Stimulated activated CD4-positive, alpha-beta T cell treated with anti-CD3 and anti-CD28 coated beads, Interleukin-12 subunit alpha, Interleukin-12 subunit beta, amount 100 ng/mL, for 4 hours (primary cell): ENCODE measurements at places on chromosomes 2 and 18.

DNA sequence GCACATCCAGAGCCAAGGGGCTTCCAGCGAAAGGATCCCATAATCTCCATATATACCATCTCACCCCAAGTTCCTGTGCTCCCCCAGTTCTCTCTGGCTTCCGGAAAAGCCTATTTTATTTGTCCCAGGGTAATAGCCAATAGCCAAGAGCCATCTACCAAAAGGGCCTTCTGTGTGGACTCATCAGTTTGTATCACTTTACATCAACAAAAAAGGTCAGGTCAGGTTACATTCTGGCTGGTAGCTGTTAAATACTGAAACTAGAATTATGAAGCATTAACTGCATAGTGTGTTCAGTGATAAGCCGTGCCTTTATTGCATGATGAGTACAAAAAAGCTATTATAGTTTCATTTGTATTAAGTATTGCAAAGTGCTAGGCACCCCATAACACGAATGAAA is 223.7 kb downstream of the IRS1 start:
- DNase-seq, result no peak

DNA sequence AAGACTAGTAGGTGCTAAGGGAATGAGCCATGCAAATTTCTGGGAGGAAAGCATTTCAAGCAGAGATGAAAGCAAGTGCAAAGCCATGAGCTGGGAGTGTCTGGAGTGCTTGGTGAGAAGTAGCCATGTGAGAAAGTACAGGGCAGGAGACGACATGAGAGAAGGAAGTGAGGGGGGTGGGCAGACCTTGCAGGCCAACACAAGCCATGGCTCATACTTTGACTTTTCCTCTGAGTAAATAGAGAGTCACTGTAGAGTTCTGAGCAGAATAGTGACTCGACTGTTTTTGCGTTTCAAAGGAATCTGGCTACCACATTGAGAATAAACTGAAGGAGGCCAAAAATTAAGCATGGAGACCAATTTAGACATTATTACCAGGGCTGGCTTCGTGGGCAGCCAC is 42.2 kb downstream of the SCN2A start:
- no peak for DNase-seq

DNA sequence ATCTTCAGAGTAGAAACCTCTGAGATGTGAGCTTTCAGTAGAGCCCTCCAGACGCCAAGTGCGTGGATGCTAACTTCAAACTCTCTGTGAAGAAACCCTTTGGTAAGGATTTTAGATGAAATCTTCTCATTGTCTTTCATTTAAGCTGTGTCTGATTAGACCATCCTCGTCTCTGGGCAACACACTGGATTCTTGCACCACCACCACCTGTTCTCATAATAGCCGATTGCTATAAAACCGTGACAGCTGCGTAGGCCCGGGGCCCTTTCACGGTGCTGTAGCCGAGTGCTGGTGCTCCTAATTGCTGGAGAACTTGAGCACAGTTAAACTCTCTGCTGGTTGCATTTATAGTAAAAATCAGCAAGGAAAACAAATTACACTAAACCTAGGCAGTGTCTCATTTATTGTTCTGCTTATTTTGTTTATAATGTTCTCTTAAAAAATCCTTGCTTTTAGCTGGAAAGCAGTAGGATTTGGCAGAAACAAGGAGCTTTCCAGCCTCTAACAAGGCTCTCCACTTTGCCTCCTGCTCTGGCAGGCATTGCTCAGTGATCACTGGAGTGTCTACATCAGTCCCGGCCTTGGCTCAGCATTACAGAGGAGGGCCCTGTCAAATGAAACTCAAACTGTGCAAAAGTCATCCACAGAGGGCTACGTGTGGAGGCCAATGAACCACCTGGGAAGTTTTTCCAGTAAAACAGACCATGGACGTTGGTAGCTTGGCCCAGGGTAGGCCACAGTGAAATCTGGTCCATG is 40.9 kb upstream of the MBP start:
- DNase-seq, result no peak

DNA sequence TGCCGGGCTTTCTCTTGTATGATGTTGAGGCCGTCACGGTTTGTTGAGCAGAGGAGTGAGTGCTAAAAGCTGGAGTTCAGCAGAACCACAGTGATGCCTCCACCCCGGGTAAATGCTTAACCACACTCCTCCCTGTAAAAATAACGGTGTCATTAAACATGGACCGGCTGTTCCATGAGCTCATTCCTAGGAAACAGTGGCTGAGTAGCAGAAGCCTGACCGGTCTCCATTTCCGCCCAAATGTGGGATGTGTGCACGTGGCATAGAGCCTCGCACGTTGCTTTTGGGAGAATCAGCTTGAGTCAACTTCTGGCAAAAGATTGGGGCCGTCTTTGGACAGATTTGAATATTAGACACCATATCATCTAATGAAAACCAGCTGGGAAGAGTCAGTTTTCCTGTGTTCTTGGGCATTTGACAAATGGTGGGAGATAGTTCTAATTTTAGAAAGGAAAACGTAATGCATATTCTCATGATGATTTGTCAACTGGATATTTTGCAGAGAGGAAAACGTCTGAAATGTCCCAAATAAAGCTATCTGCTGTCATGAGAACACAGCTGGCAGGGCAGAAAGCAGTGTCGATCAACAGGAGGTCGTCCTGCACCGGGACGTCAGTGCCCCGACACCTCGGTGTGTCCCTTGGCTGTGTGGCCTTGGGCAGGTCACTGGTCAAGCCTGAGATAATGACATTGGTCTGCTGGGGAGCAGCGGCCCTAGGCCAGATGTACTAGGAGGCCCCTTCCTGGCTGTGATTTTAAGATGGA is 42.4 kb downstream of the LRRFIP1 start:
- DNase-seq, result no peak

GRCh38 chr2:12719400-12720277 is 2.9 kb downstream of the TRIB2 start:
- no peak for DNase-seq

GRCh38 chr2:138455691-138456090 is 45.9 kb upstream of the SPOPL start:
- no peak for DNase-seq

DNA sequence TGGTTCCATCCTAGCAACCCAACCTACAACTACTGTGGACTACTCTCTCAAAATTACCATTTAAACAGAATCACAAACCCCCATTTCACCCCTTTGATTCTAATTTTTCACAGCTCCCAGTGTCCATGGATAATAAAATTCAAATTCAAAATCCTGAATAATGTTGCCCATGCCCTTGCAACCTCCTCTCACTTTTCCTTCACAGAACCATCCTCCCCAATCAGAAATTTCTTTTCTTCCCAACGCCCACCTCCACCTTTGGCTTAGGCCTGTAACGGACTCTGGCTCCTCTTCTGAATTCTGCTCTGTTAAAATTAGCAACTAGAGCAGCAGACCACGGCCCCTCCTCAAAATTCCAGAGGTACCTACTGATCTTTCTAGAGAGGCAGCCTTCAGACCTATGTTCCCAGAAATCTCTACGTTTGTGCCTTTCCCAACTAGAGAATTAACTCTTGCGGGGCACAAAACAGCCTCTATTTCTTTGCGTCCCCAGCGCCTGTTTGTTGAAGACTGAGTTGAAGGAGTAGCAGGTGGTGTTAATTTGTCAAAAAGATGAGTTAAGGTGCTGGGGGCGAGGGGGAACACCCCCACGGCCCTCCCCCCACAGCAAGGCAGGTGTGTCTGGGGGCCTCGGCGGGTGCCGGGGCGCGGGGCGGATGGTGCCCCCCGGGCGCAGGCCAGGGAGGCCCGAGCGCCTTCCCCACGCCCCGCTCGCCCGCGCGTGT is 428 bp upstream of the MAP3K20 start:
- DNase-seq, result no peak

GRCh38 chr2:158589303-158589702 is 132.6 kb downstream of the PKP4 start:
- DNase-seq, result no peak

DNA sequence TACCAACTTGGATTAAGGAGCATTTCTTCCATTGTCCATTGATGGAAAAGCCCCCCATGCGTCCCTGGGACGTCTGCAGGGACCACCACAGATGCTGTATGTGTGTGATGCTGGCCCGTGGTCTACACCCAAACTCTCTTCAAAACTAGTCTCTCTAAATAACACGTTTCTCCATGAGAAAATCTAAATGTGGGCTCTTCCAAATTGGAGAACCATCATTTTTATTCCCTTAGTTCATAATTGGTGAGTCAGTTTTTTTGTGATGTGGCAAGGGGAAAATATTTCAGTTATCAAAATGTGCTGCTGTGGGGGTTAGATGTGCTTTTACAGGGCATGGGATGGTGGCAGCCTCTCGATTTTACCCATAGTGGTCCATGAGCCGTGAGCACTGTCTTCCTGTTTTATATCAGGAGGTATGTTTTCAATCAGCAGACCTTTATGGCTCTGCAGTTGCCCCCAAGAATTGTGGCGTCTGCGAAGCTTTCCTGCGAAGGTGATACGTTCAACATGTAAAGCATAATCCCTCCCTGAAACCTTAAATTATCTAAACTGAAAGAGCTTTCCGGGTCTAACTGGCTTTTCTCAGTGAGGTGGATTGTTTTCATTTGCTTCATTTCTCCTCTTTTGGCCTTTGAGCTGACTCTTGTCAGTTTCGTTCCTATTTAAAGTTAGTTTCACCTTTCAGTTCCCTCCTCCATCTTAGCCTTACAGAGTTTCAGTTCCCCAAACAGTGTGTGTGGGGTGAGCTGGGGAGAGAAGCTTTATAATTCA is 78.4 kb downstream of the SETBP1 start:
- DNase-seq, result peak; percentile 25

- no peak for DNase-seq
Observed at GRCh38 chr2:213161759-213162515, 10.5 kb upstream of the IKZF2 start.

DNA sequence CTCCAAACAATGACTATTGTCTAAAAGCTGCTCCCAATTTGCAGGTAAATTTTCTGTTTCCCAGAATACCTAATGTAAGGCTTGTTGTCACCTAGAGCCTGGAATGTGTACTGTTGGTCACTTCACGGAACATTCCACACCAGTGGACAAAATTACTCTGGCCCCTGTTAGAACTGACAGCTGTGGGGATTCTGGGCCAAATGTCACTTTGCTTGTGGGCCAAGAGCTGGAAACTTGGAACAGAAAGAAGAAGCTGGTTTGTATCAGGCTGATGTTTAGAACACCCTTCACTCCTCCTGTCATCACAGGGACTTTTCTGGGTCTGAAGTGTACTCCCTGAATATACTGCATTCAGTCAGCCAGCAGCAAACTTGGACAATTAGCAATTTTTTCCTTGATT is 495.6 kb upstream of the SYT4 start:
- no peak for DNase-seq

DNA sequence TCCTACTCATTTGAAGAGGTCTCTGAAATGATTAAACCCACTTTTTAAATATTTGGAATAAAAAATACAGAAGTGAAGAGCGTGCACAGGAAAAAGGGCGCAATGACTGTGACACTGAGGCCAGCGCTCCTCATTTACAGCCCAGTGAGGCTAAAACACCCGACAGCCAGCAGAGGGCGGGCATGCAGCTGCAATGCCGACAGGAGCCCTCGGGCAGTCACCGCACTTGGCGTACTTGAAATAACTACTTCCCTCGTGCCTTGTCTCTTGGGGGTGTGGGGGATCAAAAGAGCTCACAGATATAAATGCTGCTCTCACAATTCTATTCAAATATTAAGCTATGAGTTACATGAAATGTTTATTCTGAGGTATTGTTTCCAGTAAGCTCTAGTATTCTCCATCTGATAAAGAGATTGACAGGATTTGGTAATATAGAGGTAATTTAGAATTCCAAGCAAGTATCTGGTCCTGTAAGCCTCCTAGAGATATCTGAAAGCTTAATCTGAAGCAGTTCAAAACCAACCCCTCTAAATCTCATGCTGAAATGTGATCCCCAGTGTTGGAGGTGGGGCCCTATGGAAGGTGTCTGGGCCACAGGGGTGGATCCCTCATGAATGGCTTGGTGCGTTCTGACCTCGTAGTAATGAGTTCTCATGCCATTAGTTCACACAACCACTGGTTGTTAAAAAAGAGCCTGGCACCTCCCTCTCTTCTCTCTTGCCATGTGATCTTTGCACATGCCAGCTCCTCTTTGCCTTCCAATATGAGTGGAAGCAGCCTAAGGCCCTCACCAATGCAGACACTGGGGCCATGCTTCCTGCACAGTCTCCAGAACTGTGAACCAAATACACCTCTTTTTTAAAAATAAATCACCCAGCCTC is 93.6 kb downstream of the ZAP70 start:
- DNase-seq, result peak; percentile 72

- DNase-seq, result no peak
Observed at GRCh38 chr2:15738225-15738546, 146.5 kb downstream of the DDX1 start.

- no peak for DNase-seq
Observed at GRCh38 chr2:204452464-204453023, 92.7 kb upstream of the PARD3B start.

DNA sequence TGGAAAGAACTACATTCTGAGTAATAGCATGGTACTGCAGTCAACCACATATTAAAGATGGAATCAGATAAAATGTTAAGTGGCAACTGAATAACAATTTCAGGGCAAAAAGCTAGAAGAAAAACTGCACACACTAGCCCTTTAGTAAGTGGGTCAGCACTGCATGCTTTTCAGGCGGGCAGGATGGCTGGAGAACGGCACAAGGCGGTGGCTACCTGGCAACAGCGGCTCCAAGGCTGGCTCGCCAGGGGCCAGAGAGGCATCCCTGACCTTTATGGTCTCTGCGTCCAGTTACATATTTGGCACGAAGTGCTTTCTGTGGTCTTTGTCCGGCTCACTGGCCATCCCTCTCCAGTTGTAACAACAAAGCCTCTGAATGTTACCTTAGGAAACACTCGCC is 226.7 kb downstream of the MYT1L start:
- no peak for DNase-seq

- DNase-seq, result no peak
Observed at GRCh38 chr2:12044857-12045256, 298.4 kb downstream of the LPIN1 start.

DNA sequence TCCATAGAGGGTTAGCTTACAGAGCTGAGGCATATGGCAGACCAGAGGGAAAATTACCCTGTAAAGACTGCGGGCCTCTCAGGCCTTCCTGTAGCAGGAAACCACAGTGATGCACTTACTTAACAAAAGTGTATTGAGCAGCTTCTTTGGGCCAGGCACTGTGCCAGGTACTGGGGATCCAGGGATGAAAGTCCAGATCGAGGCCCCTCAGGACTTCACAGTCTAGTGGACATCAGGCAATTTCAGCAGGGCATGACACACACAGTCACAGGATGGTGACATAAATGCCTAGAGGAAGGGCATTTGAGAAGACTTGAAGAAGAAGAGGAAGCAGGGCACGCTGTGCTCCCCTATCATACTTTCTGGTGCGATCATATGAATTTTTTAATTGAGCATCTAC is 71.7 kb downstream of the MARCO start:
- DNase-seq, result no peak

GRCh38 chr2:118589721-118590120 is 257.7 kb downstream of the EN1 start:
- DNase-seq, result no peak

DNA sequence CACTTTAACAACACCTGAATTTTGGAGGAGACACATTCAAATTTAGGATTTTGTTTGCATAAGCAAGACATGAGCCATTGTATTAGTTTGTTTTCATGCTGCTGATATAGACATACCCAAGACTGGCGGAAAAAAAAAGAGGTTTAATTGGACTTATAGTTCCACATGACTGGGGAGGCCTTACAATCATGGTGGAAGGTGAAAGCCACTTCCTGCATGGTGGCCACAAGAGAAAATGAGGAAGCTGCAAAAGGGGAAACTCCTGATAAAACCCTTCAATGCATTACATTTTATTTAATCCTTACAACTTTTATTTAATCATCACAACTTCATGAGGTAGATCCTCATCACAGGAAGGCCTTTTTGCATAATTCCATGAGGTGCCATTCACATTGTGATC is 242.0 kb upstream of the STON1 start:
- DNase-seq, result no peak

- DNase-seq, result no peak
Observed at GRCh38 chr2:69986691-69987090, 25.3 kb upstream of the ASPRV1 start.
